ENCODE measurements at places on chromosomes 2 and 18.

GRCh38 chr2:160431441-160431840 is 62.2 kb downstream of the RBMS1 start:
- no peak for DNase-seq

DNA sequence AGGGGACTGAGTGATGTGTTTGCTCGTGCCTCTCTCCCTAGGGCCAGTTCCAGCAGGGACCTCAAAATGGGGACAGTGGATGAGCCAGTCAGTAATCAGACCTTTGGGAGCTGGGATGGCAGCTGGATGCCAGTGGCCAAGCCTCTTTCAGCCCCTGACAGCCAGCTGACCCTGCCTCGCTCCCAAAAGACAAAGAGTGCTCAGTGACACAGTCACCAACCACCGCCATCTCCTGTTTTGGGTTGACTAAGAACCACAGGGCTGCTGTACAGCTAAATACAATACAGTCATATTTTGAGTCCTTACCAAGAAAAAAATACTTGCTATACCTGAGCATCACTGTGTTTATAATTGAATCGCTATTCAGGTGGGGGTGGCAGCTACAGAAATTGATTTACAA is 75.7 kb downstream of the POU3F3 start:
- DNase-seq = no peak

- no peak for DNase-seq
These were observed 12.5 kb upstream of the HK2 start for GRCh38 chr2:74821177-74822126.

- no peak for DNase-seq
These were observed 5.2 kb downstream of the PROC start for GRCh38 chr2:127423478-127423843.

DNA sequence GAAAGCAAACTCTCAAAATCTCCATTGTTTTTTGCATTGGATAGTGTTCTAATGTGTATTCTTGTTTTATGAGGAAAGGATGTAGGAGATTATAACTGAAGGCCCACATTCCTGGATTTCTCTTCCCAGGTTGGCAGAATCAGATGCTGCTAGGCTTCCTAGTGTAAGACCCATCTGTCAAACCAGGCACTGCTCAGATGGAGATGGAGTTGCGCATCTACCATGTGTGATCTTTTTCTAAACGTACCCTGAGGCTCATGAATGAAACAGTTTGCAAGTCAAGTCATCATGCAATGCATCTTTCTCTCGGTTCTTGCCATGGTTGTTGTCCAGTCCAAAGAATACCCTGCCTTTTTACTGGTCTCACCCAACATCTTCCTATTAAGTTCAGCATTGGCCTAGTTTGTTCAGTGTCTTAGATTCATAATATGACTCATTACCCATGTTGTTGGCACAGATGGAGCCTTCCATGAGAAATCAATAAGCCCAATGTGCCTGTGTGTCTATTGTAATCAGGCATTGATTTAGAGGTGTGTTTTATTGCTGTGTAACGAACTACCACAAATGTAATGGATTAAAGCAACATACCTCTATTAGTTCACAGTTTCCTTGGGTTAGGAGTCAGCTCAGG is 127.4 kb downstream of the NYAP2 start:
- DNase-seq = no peak

GRCh38 chr2:242002944-242003343 is 133.4 kb downstream of the RTP5 start:
- peak; percentile 57 for DNase-seq

GRCh38 chr2:181894381-181894780 is 2.9 kb downstream of the ITPRID2 start:
- no peak for DNase-seq

- peak; percentile 36 for DNase-seq
These were observed 530 bp downstream of the GALNT1 start for GRCh38 chr18:35581898-35582641.

- DNase-seq = no peak
These were observed 17.7 kb downstream of the SPIRE1 start for GRCh38 chr18:12639990-12640880.

- DNase-seq = no peak
These were observed 1.8 kb downstream of the SALL3 start for GRCh38 chr18:78981394-78981831.

- no peak for DNase-seq
These were observed 522.5 kb downstream of the GALR1 start for GRCh38 chr18:77772177-77772576.

DNA sequence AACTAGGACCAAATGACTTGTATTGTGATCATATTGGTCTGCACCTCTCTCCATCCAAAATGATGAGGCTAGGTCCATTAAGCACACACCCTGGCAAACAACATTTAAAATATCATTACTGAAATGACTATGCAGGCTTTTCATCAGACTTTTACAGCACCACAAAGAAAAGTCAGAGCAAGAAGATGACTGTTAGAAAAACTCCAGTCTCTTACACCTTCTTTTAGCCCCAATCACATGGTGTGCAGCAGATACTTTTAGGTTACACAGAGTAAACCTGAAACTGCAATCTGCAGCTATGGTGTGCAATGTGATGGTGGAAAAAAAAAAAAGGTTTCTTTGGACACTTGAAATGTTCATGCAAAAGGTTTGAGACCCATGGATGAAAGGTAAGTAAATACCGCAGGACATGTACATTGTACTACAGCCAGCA is 5.4 kb upstream of the POLI start:
- DNase-seq = no peak

DNA sequence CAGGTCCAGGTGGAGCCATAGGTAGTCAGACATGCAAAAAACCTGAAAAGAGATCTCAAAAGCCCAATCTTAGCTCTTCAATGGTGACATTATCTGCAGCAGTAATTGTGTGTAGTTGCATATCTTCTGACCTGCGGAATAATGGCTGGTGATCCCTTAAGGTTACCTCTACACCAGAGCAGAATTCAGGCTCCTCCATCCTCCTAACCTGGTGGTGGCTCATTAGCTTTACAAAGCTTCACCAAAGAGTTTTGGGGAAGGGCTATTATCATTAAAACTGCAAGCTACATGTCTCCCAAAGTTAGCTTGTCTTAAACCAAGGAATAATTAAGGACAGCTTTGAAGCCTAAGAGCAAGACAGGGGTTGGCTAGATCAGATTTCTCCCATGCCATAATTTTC is 42.6 kb upstream of the CHST9 start:
- no peak for DNase-seq

- no peak for DNase-seq
These were observed 42.4 kb downstream of the RAB3GAP1 start for GRCh38 chr2:135094508-135094907.

DNA sequence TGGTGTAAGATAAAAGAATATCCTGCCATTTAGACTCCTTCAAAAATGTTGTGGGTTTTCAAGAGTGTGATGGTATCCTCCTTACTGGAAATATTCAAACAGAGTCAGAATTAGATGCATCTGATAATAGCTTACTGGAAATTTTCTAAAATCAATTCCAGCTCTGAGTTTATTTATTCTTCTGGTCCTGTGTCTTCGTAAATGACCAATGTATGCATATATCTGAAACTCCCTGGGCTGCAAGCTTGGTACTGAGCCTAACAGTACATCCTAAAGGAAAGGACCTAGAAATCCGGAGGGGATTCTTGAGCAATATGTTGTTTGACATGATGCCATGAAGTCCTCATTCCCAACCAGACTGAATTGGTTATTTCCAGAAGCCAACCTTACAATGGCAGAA is 130.4 kb downstream of the KCNE4 start:
- no peak for DNase-seq

DNA sequence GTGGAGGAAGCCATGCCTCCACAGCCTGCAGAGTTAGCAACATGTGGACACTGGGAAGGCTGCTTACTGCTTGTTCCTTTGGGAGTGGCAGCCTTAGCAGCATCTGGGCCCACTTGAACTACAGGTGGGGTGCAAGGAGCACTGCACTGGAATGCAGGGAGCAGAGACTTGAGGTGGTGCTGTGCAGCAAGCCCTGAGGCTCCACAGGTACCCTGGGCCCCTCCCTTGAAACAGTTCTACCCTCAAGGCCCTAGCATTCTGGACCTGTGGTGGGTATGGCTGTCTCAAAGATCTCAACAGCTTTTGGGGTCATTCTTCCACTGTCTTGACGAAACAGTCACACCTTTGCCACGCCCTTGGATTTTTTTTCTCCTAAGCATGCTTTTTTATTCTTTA is 13.5 kb downstream of the UBR3 start:
- no peak for DNase-seq

- DNase-seq = peak; percentile 72
These were observed 36.4 kb downstream of the EMILIN2 start for GRCh38 chr18:2883076-2883735.

DNA sequence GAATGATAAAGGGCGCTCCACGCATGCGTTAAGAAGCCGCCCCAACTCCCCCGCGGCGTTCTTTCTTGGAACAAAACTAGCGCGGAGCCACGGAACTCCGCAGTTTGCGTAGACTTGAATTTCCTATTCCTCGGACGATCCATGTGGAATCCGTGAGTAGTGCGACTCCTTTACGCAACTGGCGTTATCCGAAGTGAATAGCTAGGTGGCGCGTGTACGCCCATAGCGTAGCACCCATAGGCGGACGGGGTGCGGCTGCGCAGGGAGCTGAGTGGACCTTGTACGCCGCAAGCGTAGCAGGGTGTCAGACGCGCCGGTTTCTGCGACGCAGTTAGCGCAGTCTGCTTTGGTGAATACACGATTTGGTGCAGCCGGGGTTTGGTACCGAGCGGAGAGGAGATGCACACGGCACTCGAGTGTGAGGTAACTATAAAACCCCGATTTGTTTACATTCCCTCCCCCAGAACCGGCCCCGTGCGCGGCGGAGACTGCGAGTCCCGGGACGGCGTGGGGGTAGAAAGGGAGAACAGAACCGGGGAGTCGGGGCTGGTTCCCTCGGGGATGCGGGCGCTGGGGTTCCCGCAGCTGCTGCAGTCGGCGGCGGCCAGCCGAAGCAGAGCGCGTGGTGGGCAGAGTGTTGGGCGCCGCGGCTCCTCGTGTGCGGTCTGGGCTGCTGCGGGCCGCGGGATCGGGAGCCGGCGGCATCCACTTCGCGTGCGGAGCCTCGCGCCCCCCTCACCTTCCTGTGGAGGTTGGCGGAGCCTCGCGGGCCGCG is at the start of gene SLC39A10:
Gene SLC39A10, plus strand, starts transcription at position 368 of the 775 bp plus-strand sequence. CDS start 22,817 bp downstream, outside the sequence.
- peak; percentile 97 for DNase-seq

GRCh38 chr2:224532441-224532840 is 52.7 kb downstream of the CUL3 start:
- no peak for DNase-seq

DNA sequence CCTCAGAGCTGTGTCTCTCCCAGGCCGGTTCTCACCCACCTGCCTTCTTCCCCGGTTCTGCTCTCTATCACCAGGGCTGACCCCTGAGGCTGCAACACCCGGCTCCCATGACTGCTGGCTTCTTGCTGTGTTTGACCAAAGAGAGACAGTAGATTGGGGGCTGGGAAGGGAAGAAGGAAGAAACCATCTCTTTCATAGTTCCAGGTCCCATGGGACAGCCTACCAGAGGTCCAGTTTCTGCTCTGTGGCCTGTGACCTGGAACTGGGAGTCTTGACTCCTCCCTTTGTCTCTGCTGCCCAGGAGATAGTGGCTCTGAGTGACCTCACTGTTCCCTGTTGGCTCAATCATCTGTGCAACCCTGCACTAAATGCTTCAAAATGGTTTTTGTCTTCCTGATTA is 38.1 kb downstream of the ALPK2 start:
- no peak for DNase-seq

DNA sequence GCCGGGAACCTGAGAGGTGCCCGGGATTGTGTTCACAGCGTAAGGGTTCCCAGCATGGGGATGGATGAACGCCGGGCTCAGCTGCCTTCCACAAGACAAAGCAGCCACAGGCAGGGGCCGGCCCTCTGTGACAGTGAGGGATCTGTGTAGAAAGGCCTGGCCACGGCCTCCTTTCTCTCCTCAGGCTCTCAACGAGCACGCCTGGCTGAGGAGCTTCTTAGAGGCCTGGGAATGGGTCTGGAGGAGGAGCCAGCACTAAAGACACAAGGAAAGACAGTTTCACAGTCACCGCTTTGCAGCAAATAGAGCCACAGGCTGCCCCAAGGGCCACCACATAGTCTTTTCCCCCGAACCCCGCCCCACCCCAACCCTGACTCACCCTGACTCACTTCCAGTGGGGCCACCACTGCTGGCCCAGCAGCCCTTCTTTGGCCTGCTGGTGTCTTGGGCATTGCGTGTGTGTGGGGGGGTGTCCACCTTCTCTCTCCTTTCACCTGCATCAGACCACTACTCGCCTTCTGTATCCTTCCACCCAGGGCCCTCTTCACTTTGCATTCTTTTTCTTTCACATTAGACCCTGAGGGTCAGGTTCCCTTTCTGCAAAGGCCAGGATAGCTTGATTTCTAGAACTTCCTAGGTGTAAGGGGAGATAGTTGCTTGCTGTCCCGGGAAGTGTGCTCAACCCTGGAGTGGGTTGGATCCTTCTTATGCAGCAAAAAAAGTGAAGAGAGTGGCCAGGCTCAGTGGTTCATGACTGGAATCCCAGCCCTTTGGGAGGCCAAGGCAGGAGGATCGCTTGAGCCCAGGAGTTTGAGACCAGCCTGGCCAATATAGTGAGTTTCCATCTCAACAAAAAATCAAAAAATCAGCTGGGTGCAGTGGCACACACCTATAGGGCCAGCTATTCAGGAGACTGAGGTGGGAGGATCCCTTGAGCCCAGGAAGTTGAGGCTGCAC is 19.3 kb upstream of the HPCAL1 start:
- peak; percentile 43 for DNase-seq

GRCh38 chr18:74217476-74218143 is 69.3 kb downstream of the TIMM21 start:
- DNase-seq = no peak

DNA sequence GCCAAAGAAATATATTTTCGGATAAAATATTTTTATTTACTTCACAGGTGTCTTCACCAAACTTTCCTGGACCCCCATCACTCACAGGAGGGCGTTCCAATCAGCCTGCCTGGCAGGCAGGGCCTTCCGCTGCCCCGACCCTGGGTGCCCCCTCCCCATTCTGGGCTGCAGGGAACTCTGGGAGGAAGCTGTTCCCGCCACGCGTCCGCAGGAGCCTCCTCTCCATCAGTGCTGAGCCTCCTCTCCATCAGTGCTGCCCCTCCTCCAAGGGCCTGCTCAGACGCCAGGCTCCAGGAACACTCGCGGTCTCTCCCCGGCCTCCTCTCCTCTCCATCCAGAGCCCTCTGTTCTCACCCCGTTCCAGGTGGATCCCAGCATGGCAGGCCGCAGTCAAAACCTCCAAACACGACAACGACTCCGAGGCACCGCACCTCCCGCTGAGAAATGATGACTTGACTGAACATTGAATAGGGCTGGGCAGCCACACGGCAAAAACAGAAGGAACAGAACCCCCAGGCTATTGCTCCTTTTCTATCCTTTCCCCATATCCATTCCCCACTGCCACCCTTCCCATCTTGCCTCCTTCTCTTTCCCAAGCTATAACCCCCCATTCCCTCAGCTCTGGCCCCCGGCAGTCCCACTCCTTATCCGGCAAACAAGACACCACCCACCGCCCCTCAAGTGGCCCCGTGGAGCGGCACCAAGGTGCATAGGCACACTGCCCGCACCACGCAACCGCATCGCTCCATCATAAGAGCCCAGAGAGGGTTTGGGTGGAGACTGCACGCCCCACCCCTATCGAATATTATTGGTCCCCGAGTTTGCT is 268.6 kb upstream of the RAB6C start:
- no peak for DNase-seq

- DNase-seq = no peak
These were observed 178.0 kb downstream of the UBE2E3 start for GRCh38 chr2:181158427-181158826.
